Erythroblast (primary cell): ENCODE measurements at places on chromosomes 11 and 22.

DNA sequence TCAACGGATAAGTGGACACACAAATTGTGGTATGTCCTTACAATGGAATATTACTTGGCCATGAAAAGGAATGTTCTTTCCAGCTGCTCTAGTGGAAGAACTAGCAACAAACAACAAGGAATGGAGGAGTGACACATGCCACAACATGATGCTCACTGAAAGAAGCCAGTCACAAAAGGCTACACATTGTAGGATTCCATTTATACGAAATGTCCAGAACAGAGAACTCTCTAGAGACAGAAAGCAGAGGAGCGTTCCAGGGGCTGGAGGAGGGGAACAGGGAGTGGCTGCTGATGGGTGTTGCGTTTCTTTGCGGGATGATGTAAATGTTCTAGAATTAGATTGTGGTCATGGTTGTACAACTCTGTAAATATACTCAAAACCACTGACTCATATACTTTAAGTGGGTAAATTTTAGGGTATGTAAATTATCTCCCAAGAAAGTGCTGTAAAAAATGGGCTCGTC, 32.4 kb upstream of the PDGFB start:
- DNase-seq = no peak

DNA sequence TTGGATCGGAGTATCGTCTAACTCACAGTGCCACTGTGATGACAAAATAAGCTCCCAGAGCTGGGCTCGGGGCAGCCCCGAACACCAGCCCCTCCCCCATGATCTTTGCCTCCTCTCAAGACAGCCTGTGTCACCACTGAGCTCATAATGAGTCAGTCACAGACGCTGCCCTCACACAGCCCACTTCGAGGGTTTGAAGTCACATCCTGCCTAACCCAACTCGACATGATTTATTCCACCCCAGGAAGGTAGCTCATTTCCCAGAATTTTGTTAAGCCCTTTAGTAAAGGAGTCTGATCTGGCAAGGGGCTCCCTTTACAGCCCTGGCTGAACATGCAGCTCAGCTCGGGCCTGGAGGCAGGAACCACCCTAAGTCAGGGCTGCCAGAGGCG, 22.8 kb downstream of the MYH9 start:
- peak; percentile 90 for DNase-seq

- DNase-seq = no peak
These were observed 8.7 kb upstream of the SLC5A12 start for GRCh38 chr11:26730414-26731083.

DNA sequence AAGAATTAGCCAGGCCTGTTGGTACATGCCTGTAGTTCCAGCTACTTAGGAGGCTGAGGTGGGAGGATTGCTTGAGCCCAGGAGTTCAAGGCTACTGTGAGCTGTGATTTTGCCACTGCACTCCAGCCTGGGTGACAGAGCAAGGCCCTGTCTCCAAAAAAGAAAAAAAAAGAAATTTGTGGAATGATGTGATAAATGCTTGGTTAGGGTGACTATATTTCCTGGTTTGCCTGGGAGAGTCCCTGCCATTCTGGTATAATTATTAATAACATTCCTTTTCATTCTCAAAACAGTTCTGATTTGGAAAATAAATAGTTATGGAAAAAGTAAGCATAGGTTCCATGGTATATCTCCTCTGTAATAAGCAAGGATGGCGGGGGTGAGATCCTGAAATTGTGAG, 74.8 kb downstream of the SWAP70 start:
- DNase-seq = no peak

GRCh38 chr22:29263791-29264276, 3.9 kb downstream of the RHBDD3 start:
- no peak for DNase-seq

- DNase-seq = peak; percentile 26
These were observed 11.3 kb downstream of the MYO18B start for GRCh38 chr22:25753252-25753651.

DNA sequence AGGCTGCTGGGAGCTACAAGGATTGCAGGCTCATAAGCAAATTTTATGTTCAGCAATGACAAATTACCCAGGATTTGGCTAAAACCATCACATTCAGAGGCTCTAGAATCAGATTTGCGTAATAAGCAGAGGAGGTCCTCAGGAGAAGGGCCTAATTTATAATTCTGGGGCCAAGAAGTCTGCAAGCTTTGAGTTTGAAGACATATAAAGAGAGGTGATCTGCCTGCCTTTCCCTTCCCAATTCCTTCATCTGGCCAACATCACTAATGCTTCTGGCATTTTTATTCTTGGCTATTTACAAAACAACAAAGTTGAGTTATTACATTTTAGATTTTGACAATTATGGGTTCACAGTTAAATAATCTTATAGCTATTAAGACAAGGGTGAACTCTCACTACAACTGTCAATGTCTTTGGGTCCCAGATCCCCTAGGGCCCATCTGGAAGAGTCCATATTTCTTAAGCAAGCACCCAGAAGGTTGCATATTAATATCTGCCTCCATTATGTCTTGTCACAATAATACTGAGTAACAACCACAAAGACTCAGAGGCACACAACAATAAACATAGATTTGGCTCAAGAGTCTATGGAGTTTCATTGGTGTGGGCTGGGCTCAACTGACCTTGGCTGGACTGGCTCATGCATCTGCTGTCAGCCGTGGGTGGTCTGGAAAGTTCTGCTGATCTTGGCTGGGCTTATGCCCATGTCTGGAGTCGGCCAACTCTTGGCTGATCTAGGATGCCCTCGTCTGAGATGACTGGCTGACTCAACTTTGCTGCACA, 67.2 kb upstream of the CD82 start:
- DNase-seq = no peak

DNA sequence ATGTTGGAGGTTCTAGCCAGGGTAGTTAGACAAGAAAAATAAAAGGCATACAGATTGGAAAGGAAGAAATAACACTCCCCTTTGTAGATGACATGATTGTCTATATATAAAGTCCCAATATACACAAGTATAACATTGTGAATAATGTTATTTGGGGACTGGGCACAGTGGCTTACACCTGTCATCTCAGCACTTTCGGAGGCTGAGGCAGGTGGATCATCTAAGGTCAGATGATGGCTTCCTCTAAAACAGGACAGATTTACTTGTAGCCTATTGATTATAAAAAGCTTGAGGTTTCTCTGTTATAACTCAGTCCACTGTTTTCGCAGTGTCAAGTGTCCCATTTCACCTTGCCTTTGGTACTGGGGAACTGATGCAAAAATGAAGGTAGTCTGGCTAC, 19.6 kb downstream of the ATM start:
- no peak for DNase-seq

GRCh38 chr11:130947481-130947880, 31.2 kb upstream of the SNX19 start:
- no peak for DNase-seq

DNA sequence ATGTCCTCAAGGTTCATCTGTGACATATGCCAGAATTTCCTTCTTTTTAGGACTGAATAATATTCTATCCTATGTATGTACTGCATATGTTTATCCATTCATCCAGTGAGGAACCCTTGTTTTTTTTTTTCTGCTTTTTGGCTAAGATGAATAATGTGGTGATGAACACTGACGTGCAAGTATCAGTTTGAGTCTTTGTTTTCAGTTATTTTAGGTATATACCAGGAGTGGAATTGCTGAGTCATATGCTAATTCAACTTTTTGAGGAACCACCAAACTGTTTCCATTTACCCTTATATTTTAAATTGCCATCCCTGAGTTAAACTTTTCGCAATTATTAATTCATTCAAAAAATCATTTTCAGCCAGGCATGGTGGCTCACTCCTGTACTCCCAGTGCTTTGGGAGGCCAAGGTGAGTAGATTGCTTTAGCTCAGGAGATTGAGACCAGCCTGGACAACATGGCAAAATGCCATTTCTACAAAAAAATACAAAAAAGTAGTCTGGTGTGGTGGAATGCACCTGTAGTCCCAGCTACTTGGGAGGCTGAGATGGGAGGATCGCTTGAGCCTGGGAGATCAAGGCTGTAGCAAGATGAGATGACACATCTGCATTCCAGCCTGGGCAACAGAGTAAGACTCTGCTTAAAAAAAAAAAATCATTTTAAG, 64.2 kb downstream of the MICAL2 start:
- peak; percentile 61 for DNase-seq
